ENCODE measurements at places on chromosomes 6 and 20. TPM values are rescaled to one million over a fixed set of nuclear protein-coding genes. Genes with fewer than 3 reads are reported as not detected.

DNA sequence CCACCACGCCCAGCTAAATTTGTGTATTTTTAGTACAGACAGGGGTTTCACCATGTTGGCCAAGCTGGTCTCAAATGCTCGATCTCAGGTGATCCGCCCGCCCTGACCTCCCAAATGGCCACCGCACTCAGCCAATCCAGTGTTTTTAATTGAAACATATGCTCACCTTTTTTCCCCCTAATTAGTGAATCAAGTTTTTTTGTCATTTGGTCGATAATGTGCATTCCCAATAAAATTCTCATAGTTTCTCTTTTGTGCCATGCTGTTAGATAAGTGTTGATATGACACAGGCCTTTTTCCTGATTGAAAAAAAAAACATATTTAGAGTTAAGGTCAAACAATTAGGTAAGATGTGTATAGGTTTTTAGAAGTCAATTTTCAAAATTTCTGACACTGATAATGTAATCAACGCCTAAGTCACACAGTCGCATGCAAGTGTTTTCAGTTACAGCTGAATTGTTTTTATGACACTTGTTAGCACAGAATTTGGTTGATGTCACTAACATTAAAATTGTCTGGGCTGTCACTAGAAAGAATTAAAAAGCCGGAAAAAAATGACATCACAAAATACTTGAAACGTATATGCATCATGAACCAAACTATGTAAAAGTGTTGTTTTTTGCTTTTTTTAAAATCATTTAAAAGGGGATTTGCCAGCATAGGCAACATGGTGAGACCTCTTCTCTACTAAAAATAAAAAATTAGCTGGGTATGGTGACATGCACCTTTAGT is 21.9 kb downstream of the ZNF217 start:
- DNase-seq, result no peak

PNPLA1 gene
- total RNA-seq, result 0.30 TPM

DNA sequence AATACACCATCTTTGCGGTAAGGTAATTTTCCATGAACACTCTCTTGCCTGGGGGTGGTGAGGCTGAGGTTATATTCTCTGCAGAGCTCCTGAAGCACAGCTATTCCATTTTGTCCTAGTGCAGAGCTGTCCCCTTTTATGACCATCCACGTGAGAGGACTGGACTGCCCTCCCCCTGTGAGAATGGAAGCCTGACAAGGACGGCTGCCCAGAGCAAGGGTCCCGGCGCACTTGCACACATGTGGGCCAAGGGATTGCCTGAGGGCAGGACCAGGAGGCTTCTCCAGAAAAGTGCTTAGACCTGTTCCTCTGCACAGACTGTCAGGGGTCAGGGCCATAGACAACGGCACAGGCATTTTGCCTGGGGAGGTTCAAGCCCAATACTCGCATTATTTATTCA is 48.2 kb downstream of the SLC22A23 start:
- no peak for DNase-seq

- DNase-seq, result no peak
Measured at GRCh38 chr6:93731306-93731705, 311.9 kb upstream of the EPHA7 start.

SH3BGRL2 gene
- total RNA-seq, result 65.3 TPM

DNA sequence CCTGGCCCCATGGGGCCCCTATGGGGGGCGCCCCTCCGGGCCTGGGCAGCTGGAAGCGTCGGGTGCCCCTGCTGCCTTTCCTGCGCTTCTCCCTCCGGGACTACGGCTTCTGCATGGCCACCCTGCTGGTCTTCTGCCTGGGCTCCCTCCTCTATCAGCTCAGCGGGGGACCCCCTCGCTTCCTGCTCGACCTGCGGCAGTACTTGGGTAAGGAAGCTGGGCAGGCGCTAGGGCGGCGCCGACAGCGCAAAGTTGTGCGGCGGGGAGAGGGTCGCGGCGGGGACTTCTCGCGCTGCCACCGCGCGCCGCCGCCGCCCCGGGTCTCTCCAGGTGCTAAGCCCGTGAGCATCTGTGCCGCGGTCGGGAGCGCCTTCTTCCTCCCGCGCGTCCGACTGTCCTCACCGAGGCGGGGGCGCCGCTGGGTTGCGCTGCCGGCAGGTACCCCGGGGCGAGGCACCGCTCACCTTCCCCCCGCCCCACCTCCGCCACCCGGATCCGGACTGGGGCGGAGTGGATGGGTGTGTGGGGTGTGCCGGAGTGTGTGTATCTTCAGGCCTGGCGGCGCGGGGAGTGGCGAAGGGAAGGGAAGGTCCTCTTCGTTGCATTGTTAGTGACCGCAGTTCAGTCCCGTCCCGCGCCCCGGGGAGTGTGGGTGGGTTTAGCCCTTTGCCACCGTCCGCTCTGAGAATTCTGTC is 788 bp downstream of the UST start:
- peak; percentile 47 for DNase-seq

GRCh38 chr20:2759143-2759542 is 41.3 kb downstream of the CPXM1 start:
- no peak for DNase-seq

All from tibial nerve (tissue), 4 donors.